Vagina (tissue), 2 donors: ENCODE measurements at places on chromosomes 2 and 18.
A peak's percentile ranks its signal among the peaks of the same experiment; 100 is the strongest.

DNA sequence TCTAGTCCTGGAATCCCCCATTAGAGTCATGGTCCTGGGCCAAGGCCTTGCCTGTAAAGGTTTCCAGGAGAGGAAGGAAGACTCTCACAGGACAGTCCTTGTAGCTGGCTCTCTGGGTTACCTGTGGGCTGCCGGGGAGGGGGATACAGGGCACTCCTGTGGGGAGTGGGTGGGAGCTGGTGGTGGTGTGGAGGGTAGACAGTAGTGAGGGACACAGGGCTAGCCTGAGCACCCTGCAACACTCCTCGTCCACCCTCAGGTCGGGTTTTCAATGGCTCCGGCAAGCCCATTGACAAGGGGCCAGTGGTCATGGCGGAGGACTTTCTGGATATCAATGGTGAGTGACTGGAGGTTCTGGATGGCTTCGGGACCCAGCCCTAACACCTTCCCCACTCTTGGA, 19.7 kb upstream of the ANKRD53 start:
- DNase-seq: peak; percentile 58

DNA sequence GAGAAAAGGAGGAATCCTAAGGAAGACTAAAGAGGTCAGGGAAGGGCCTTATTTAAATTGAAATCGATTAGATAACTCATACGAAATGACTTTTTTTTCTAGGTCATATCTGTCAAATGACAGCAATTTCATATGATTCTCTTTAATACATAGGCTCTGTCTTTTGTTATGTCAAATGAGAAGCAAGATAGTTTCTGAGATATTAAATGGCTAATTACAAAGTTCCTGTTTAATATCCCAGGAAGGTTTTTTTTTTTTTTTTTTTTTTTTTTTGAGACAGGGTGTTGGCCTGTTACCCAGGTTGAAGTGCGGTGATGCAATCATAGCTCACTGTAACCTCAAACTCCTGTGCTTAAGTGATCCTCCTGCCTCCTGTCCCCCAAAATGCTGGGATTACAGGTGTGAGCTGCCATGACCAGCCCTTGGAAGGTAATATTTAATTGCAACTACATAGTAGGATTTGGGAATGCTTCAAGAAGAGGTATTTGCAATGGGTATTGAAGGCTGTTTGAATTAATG, 48.0 kb upstream of the RMND5A start:
- no peak for DNase-seq

- no peak for DNase-seq
Measured at GRCh38 chr2:151770995-151771394, 36.7 kb upstream of the NEB start.

DNA sequence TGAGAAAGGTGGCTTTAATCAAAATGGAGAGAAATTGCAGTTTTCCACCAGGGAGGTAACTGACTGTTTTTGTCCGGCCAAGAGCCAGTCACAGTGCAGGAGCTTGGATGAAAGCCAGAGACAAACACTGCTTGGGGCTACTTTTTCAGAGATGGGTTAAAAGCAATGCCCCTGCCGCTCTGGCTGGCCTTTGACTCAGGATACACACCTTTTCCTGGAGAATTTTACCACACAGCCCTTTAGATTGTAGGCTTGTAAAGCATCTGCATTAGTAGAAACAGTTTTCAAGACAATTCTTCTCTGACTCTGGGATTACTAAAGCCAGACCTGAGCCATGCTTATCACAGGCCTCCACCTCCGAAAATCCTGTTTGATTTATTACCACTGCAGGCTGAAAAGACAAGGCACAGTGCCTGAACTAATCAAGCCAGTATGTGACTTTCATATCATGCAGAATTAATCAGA, 79.7 kb downstream of the CCBE1 start:
- no peak for DNase-seq

GRCh38 chr2:144572977-144573376, 53.1 kb upstream of the ZEB2 start:
- no peak for DNase-seq

DNA sequence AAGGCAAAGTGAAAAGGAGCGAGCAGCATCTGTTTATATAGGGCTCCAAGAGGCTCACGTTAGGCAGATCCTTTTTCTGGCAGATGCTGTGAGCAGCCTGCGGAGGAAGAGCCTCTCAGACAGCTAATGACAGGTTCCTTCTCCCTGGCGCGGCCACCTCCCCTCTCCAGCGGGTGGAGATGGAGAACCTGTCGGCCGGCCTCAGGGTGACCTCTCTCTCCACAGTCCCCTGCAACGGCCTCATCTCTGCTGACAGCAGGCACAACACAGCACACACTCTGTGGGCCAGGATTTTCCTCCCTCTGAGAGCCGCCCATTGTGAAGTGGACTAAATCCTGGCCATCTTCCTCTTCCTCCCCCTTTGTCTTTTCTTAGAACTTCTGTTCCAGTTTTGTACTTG, 119.8 kb downstream of the PRKCE start:
- no peak for DNase-seq

GRCh38 chr18:10442551-10442971, 11.9 kb upstream of the APCDD1 start:
- no peak for DNase-seq
